ENCODE measurements at places on chromosomes 11 and 22.

DNA sequence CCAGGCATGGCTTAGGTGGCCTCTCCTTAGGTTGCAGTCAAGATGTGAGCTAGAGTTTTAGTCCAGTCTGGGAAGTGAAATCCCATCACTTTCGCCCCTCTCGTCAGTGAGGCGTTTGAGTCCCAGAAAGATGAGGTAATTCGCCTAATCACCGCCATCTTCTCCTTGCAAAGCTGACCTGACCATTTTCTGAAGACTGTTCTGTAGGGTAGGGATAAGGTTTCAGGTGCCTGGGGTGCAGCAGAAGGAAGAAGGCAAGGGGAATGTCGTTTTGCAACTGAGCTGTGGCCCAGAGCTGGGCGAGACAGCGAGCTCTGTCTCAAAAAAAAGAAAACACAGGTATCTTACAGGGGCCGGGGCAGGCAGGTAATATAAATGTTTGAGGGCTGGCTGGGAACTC lies 61.7 kb upstream of the CECR2 start:
- no peak for DNase-seq

DNA sequence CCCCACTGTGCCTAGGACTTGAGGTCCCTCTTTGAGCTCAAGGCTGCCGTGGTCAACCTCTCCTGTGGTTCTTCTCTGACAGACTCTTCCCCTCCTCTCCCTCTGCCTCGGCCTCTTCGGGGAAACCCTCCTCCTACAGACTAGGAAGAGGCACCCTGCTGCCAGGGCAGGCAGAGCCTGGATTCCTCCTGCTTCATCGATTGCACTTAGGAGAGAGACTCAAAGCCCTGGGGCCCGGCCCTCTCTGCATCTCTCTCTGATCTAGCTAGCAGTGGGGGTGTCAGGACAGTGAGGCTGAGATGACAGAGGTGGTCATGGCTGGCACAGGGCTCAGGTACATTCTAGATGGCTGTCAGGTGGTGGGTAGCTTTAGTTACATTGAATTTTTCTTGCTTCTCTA lies 63.6 kb upstream of the EMID1 start:
- no peak for DNase-seq

GRCh38 chr11:86056351-86056854 lies 12.5 kb downstream of the PICALM start:
- DNase-seq: no peak

DNA sequence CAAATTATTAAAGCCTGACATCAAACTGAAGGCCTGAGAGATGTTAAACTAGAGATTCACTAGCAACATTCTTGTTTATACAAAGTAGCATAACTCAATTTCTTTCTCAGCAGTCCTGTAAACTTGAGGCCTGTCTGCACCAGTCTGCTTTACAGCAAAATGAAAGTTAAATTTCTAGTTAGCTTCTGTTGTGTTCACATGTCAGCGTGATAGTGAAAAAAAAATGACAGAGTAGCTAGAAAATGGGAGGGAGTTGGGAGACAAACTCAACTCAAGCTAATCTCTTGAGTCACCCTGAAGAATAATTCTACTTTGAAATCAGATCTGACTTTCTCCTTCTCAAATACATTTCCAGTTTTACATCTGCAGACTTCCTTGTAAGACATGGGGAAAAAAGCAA lies 6.5 kb downstream of the RBFOX2 start:
- no peak for DNase-seq

DNA sequence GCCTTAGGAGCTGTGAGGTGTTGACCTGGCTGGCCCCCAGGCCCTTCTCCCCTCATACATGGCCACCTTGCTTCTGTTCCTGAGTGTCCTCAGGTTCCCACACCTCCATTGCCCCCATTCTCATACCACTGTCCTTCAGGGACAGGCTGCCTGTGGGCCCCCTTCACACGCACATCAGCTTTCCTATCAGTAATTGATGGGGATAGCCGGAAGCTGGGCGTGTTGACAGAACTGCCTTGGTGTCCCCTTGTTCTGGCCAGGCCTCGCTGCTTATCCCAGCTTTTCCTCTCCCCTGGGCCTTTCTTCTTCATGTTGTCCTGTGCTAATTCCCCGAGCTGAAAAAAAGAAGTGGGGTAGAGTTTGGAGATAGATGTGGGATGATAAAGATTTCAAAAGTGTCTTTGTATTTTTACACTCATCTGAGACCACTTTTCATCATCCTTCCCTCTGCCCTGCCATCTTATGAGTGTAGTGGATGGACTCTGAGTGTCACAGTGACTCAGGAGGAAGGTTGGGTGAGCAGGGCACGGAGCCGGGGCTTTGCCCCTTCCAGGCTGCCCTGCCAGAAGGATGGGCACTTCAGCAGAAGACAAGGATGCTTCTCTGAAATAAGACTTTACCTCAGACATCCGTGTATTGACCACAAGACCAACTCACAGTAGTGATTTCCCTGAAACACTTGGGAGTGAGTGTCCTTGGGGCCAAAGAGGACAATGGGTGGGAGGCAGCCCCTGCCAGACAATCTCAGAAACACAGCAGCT lies 42.8 kb downstream of the MED15 start:
- DNase-seq: no peak

GRCh38 chr11:48272606-48273005 lies 8.9 kb downstream of the OR4X1 start:
- DNase-seq: no peak

DNA sequence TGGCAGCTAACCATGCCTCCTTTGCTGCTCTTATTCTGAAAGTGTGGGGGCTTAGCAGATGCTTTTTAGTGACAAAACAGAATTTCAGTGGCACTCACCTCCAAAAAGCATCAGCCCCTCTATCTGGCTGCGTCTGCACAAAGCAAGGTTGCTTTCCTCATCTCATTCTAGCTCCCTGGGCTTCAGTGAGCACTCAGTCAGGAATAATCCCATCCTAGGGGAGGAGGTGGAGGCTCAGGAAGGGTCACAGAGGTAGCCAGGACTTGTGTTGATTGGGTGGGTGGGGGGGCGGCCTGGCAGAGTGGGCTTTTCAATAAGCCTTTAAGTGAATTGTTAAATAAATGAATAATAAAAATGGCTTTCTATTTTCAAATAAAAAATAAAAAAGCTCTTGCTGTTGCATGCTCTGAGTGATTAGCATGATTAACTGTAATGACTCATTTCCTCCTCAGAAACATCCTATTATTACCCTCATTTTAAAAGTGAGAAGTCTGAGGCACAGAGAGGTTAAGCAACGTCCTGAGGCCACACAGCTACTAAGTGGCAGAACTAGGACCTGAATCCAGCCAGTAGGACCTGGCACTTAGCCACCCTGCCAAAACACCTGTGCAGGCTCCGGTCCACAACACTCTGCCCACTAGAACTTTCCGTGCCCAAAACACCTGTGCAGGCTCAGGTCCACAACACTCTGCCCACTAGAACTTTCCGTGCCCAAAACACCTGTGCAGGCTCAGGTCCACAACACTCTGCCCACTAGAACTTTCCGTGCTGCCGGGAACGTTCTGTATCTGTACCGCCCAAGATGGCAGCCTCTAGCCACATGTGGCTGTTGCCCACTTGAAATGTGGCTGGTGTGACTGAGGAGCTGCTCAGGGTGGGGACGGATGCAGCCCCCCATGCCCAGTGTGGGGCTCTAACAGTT lies 5.5 kb downstream of the B3GAT1 start:
- DNase-seq: no peak

DNA sequence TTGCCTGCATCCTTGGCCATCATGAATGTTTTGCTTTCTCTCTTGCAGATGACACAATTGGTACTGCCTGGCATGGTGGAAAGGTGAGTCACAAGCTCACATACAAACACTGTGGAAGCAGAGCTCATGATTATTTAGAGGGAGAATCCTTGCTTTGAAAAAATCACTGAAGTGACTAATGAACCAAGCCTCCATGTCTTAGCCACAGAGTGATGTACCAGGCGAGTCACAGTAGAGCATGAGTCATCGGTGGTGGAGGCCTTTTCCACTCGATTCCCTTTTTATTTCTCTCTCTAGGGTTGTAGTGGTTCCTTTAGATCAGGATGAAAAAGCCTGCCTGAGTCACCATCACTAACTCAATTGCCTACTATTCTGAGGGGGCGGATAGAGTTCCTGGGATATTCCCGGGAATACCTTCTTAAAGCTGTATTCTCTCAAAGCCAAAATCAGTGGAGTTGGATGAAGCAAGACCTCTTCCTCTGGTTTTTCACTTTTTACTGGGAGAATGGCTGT lies 49.6 kb upstream of the ALKBH3 start:
- DNase-seq: peak; percentile 68

GRCh38 chr11:33942954-33943353 lies 51.1 kb upstream of the LMO2 start:
- DNase-seq: no peak

DNA sequence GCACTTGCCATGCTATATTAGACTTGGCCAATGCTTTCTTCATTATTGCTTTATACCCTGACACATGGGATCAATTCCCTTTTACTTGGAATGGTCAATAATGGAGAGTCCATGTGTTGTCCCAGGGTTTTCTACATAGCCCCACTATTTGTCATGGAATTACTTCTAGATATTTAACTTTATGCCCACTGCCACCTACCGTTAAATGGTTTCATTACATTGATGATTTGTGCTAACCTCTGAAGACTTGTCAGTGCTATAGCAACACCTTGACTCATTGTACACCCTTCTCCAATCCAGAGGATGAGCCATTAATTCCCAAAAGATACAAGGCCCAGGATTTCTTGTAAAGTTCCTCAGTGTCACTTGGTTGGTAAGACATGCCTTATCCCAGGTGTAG lies 31.4 kb upstream of the SLC22A25 start:
- DNase-seq: no peak

DNA sequence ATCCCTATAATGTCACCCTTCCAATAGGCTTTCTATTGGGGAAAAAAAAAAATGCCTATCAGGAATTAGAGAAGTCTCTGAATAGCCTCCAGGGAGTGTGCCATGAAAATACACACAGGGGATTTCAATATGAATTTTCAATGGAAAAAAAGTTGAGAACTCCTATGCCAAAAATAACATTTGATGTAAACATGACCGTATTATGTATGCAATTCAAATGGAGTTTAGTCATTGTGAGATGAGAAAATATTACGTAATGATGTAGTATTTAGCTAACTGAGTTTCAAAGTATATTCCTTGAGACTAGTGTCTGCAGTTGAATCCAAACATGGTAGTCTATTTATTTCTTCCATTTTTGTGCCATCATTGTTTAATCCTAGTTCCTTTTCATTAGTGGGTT lies 182.3 kb downstream of the BLID start:
- no peak for DNase-seq

- no peak for DNase-seq
Measured at GRCh38 chr11:107493117-107493516, 35.5 kb upstream of the CWF19L2 start.

DNA sequence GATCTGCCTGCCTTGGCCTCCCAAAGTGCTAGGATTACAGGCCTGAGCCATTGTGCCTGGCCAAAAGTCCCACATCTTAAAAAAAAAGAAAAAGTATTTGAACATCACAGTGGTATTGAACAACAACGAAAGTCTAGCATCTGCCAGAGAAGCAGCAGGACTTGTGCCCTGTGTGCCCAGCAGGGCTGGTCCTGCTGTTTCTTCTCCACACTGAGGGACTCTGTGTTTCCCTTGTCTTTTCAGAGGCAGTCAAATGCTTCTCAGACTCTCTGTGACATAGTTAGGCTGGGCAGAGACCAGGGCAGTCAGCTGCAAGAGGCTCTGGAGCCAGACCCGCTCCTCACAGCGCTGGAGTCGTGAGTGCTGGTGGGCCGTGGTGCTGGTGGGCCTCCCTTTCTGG lies 56.2 kb downstream of the SBF1 start:
- no peak for DNase-seq

GRCh38 chr11:71336176-71336995 lies 84.0 kb upstream of the SHANK2 start:
- no peak for DNase-seq

DNA sequence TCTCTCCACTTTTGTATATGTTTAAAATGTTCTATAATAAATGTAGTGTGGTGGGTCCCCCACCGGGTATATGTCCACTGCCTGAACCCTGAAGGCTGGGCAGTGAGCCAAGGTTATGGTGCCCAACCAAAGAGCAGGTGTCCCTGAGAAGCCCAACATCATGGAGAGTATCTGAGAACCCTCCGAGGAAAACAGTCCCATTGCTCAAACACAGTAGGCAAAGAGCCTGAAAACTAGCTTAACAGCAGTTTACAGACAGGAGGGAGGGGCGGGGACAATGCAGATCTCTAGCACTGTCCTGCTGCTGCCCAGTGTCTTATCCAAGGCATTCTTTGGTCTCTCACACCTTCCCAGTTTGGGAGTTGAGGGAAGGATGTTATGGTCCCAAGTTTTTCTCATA lies 91.0 kb downstream of the TMPRSS5 start:
- DNase-seq: no peak

DNA sequence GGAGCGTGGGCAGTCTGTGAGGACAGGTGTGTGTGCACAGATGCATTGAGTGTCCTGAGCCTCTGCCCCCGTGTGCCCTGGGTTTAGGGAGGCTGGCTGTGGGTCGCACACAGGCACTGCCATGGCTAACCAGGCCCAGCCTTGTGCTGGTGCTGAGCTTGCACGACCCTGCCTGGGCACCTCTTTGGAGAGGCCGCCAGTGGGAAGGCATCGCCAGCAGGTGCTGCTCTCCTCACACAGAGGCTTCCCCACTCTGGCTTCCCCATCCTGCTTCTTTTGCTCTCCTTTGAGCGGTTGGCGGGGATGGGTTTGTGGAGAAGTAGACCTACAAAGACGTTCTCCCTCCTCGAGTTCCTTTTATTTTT lies 4.1 kb downstream of the WNT7B start:
- no peak for DNase-seq

Data from stimulated activated CD4-positive, alpha-beta T cell treated with anti-CD3 and anti-CD28 coated beads, Interleukin-1b, Interleukin-23, amount 100 ng/mL, for 48 hours (primary cell).